Islet precursor cell (in vitro differentiated cells): ENCODE measurements at places on chromosomes 2 and 18.

- DNase-seq: peak; percentile 83
Measured at GRCh38 chr18:37294951-37295350, 270.6 kb downstream of the CELF4 start.

DNA sequence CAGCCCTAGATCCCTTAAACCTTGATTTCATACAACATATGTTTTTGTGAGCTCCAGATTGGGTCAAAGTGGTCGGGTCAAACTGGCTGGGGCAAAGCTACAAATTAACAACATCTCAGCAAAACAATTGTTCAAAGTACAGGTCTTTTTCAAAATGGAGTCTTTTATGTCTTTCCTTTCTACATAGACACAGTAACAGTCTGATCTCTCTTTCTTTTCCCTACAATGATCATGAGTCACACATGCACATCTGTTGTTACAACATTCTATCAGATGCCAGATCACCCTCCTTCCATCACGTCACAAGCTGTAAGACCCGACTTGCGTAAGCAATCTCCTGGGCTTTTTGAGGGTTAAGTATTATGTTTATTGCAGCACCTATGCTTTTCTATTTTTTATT is 55.1 kb downstream of the RHOB start:
- peak; percentile 45 for DNase-seq

DNA sequence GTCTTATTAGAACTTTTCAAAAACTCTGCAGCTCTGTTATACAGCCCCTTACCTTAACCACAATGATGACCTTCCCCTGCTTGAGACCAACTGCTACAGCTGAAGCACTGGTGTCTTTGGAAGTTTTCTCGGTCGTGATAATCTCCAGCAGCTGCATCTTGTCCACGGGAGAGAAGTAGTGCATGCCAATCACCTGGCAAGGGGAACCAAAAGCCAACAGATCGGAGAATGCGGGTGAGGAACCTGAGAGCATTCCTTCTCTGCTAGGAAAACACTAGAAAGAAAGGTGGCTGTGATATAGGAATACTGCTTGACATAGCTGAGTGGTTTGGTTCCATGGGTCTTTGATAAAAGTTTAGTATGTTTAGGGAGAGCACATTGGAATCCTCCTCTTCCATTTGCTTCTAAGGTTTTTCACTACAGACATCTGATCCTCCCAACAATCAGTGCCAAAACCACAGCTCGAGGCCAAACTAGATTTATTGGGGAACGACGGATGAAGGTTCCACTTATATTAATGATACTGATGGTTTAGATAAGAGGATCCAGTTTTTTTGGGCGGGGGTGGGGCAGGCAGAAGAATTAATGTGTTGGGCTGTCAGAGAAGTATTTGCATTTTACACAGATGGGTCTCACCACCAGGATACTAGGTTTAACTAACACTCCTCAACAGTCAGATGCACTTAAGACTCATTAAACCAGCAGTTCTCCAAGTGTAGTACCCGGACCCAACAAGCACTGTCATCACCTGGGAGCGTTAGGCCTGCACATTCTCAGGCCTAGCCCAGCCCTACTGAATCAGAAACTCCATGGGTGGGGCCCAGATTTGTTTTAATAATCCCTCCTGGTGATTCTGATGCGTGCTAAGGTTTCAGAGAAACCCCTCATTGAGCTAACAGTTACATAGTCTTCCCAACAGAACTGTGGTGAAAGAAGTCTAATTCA is 22.4 kb downstream of the GAREM2 start:
- DNase-seq: peak; percentile 21

- DNase-seq: no peak
Measured at GRCh38 chr18:46321955-46322354, 217.8 kb downstream of the HAUS1 start.

GRCh38 chr18:2883076-2883735 is 36.4 kb downstream of the EMILIN2 start:
- peak; percentile 30 for DNase-seq

- DNase-seq: peak; percentile 80
Measured at GRCh38 chr18:24364177-24364576, 33.4 kb downstream of the OSBPL1A start.

DNA sequence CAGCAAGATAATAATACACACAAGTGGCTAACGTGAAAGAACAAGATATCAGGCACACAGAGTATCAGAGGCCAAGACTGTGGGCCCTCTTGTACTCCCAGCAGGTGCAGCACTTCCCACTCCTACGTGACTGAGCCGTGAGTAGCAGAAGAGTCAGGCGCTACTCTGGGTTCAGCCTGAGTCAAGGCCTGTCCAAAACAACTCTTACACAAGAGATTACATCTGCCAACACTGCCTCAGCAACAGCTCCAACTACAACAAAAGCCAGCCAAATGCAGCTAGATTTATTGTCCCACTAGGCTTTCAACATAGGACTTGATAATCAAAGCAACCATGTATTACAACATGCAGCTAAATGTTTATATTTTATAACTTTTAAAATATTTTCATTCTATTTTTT is 56.2 kb downstream of the ITSN2 start:
- DNase-seq: no peak
